ENCODE measurements at places on chromosomes 16 and 17. TPM values are rescaled to one million over a fixed set of nuclear protein-coding genes. Genes with fewer than 3 reads are reported as not detected.

GRCh38 chr16:11538880-11539279 is 47.8 kb downstream of the LITAF start:
- H3K27ac ChIP-seq = no peak overlapping the region
- no peaks in the 10 kb centered on the region for H3K4me1 ChIP-seq
- no peak overlapping the region for H3K4me3 ChIP-seq
- DNase-seq = no peak
- H3K36me3 ChIP-seq = no peaks in the 10 kb centered on the region
- no peaks in the 10 kb centered on the region for H3K27me3 ChIP-seq

DNA sequence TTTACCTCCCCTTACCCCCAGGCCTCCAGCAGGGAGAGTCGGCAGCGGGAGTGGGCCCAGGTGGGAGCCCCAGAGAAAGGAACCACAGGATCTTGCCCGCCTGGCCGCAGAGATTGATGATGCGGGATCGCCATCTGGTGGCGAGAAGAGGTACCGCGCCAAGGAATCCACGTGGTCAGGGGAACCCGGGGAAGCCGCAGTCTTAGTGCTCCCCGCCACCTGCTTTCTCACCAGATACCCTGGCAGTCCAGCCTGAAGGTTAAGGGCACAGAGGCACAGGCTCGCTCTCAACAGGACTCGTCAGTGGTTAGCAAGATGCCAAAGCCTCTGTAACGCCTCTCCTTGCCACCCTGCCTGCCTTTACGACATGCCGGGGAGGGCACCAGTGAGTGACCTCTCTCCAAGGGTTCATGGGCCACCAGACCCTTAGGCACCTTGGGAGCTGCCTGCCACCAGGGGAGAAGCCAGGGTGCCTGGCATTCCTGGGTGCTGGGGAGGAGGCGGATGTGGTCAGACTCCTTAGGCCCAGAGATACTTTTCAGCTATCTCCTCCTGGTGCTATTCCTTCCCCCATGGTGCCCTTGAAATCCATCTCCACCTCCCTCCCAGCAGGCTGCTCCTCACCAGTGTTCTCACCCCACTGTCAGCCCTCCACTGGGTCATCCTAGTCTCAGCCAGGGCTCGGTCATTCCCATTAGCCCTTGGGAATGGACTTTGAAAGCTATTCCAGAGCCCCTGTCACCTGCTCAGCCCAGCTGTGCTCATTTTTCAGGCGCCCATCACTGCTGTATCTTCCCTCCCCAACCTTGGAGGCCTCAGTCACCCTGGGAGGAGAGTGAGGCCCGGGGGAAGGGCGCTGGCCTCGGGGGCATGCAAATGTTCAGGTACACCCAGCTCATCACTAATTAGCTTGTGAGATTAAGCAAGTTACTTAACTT is 5.5 kb upstream of the RHBDF2 start:
- H3K4me1 ChIP-seq = peaks cover 25% of the 10 kb centered on the region
- no peak overlapping the region for H3K4me3 ChIP-seq
- peak; percentile 86 for DNase-seq
- no peak overlapping the region for H3K27ac ChIP-seq
- no peaks in the 10 kb centered on the region for H3K27me3 ChIP-seq

DNA sequence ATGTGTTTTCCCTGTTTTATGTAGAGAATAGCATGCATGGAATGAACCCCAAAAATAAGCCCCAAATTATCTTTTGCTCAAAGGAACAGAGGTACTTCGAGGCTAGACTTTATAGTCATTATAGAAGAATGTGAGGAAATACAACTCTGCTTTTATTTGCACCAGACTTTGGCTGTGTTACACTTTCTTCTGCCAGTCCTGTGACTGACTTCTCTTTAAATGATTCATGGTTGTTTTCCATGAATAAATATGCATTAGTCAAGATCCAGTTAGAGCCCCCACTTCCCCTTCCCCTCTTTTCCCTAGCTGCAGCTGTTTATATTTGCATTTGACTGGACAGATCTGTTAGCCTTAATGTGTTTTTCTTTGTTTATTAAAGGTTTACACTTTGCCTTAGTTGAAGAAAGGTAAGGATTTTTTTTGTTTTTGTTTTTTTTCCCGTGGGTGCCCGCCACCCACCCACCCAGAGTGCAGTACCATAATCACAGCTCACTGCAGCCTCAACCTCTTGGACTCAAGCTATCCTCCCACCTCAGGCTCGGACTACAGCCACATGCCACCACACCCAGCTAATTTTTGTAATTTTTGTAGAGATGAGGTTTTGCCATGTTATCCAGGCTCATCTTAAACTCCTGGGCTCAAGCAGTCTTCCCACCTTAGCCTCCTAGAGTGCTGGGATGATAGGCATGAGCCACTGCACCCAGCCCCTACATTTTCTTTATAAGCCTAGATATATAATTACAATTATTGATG is 152.6 kb downstream of the CYB561 start:
- DNase-seq = no peak
- no peaks in the 10 kb centered on the region for H3K27me3 ChIP-seq
- H3K4me1 ChIP-seq = no peaks in the 10 kb centered on the region
- H3K4me3 ChIP-seq = no peak overlapping the region
- no peak overlapping the region for H3K27ac ChIP-seq

The PMFBP1 gene
- 0.62 TPM for total RNA-seq

The CIITA gene
- total RNA-seq = 119 TPM

- DNase-seq = no peak
- no peaks in the 10 kb centered on the region for H3K4me1 ChIP-seq
- H3K4me3 ChIP-seq = no peak overlapping the region
These were observed 37.2 kb downstream of the SIAH1 start for GRCh38 chr16:48347980-48348379.

The MYH1 gene
- not detected for total RNA-seq

Measured in lower lobe of right lung (tissue), 2 donors.